ENCODE measurements at places on chromosomes 2 and 18.

GRCh38 chr2:43030551-43031307, 195.7 kb downstream of the ZFP36L2 start:
- no peak for DNase-seq

DNA sequence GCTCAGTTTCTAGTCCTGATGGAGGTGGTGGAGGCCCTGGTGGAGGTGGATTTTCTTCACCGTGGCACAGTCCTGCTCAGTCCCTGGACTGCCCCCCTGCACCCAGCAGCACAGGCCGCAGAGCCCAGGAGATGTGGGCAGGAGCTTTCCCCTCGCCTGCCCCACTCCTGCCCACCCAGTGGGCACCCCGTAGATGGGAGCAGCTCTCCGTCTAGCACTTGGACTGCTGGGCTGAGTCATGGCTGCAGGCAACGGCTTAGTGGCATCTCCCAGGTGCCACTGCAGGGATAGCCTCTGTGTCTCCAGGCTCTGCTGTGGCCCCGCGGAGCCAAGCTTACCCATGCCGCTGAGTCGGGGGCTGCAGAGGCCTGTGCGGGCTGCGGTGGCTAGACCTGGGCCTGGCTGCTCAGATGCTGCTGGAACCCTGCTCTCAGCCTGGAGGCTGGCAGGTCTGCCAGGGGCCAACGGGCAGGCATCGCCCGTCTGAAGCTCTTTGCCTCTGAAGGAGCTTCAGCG, 92.3 kb upstream of the CTDP1 start:
- no peak for DNase-seq

DNA sequence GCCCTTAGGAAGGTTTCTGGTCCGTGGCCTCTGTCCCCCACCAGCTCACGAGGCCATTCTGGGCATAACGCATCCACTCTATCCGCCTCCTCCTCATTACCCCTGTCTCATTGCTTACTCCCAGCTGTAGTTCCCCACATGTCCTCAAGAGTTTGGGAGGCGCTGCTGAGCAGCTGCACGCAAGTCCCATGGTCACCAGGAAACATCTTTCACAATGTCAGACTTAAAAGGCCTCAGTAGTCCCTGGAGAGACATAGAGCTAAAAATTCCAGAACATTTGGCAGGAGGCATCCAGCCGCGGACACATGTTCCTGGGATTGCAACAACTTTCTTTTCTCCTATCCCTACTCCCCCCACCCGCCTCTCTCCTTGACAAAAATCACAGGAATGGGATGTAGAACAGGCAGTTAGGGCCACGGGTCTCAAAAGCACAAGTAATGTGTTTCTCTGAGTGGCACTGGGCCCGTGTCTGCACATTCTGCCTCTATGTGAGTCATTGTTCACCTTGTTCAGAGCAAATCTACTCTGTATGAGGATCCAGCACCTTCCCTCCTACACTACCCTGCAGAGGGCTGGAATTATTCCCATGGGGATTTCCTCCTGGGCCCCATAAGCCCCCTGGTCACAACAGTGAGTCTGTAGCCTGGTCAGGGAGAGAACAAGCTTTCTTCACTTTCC, 8.1 kb downstream of the LBH start:
- DNase-seq = no peak

- no peak for DNase-seq
Observed at GRCh38 chr18:79877163-79878091, 74.0 kb downstream of the SLC66A2 start.

DNA sequence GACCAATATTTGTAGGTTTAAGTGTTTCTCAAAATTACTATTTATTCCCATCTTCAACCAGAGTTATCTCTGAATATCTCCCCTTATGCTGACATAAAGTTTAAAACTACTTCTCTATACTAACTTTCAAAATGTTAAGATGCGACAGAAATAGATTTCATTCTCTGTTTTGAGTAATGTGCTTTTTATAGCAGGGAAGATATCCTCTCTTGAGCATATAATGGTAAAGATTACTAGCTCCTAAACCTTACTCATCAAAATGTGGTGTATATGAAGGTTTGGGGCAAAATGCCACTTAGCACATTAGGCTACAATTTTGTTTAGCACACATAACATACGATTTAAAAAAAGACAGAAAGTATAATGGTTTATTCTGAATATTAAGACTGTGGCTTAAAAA, 54.4 kb downstream of the CWC22 start:
- DNase-seq = no peak

DNA sequence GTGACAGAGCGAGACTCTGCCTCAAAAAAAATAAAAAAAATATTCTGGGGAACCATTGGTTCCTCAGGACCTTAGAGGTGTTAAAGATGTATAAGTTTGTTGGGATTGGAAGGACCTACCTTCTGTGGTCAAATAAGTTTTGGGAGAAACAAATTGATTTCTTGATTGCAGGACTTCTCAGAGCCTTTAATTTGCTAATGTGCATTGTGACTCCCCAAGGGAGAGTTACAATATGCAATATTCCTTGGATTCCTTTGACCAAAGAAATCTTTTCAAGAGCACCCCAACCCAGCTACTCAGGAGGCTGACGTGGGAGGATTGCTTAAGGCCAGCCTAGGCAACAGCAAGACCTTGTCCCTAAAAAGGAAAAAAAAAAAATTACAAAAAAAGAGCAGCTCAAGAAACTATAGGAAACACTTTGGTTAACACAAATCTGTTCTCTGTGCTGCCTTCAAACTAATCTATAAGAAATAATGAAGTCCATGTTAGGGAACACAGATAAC, 6.5 kb downstream of the NAGK start:
- DNase-seq = no peak

DNA sequence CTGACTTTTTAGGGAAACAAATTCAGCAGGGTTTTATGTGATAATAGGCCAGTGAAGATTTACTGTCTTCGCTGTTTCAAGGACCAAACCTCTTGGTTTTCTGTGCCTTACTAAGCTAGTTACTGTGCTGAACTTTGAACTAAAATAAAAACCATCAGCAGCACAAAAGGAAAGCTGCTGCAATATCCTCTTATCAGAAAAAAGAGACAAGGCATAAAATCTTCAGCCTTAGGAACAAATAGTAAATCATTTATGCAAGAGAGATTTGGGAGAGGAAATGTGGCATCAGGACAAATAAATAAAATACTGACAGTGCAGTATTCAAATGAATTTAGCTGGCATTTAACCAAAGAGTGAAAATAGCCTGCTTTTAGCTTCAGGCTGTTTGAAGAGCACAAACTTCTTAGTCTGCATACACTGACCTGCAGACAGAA, 64.1 kb upstream of the EHBP1 start:
- DNase-seq = no peak

- no peak for DNase-seq
Observed at GRCh38 chr2:34549710-34550345, 950.7 kb upstream of the FAM98A start.

GRCh38 chr2:196389670-196390069, 218.3 kb upstream of the STK17B start:
- no peak for DNase-seq

- DNase-seq = no peak
Observed at GRCh38 chr18:43077510-43078308, 37.8 kb downstream of the RIT2 start.
